NCI-H774 (cell line): ENCODE measurements at places on chromosomes 7 and 10.

DNA sequence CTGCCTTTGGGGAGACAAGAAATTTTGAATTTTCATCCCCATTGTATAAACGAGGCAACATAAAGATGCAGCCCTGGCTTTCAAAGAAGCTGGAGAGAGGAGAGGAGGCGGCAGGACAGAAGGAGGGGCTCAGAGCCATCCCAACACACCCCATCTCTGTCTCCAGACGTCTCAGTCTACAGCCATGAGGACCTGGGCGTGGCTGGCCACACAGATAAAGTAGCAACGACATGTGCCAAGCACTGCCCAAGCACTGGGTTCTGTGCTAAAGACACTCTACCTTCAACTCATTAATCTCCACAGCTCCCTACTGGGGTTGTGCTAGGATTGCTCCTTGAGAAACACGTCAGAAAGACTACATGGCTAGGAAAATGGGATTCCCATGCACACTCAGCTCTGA is 65.2 kb downstream of the DLG5 start:
- no peak for DNase-seq

- no peak for DNase-seq
These were observed 230.2 kb upstream of the HPS1 start for GRCh38 chr10:98676895-98677294.

- DNase-seq = no peak
These were observed 9.7 kb downstream of the RTKN2 start for GRCh38 chr10:62258926-62259325.

GRCh38 chr10:129764901-129765663 is 199.0 kb downstream of the EBF3 start:
- no peak for DNase-seq

DNA sequence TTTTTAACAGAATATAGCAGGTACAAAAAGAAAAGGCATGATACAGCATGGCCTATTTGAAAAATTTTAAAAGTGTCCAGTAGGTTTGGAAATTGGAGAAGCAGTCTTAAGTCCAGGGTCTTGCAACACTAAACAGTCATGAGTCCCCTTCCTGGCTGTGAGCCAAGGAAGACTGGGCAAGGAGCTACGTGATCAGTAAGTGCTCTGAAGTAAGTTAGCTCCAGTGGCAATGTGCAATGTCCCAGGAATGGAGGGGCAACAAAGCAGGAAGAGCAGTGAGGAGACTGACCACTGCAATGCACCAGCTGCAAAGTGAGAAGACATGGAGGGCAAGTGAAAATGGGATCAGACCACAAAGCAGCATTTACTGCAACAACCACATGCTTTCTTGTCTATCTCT is 72.9 kb upstream of the GRID1 start:
- DNase-seq = no peak

GRCh38 chr10:110358869-110359629 is 54.3 kb upstream of the SMNDC1 start:
- no peak for DNase-seq

- DNase-seq = no peak
These were observed 48.7 kb downstream of the GCC1 start for GRCh38 chr7:127536741-127537140.

- no peak for DNase-seq
These were observed 2.4 kb downstream of the BRI3 start for GRCh38 chr7:98283887-98284222.

DNA sequence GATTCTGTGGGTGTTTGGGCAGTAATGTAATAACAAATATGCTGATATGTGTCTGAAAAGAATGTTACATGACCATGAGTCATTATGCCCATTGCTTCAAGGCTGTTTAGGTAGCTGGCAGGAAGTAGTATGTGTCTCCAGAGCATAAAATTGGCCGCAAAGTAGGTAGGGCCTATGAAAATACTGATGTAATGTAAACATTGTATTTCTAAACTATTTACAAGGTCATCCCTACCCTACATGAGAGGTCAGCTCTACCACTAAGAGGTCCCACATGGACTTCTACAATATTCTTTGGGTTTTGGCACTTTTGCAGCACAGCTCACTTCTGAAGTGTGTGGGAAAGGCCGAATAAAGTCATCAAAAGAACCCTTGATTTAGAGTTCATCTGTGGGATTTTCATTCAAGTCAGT is 301.9 kb downstream of the AHR start:
- DNase-seq = no peak

DNA sequence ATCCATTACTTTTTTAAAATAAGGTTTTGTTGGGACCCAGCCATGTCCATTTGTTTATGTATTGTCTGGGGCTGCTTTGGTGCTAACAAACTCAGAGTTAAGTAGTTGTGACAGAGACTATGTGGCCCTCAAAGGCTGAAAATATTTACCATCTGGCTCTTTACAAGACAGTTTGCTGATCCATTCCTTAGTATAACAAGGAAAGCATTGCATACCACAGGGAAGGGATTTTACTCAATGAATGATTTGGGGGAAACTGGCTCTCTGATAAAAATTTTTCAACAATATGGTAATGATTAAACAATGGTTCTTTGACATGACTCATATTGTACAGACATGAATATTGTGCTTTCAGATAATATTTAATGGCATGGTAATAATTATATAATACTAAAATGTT is 738.1 kb downstream of the KCNMA1 start:
- DNase-seq = no peak

DNA sequence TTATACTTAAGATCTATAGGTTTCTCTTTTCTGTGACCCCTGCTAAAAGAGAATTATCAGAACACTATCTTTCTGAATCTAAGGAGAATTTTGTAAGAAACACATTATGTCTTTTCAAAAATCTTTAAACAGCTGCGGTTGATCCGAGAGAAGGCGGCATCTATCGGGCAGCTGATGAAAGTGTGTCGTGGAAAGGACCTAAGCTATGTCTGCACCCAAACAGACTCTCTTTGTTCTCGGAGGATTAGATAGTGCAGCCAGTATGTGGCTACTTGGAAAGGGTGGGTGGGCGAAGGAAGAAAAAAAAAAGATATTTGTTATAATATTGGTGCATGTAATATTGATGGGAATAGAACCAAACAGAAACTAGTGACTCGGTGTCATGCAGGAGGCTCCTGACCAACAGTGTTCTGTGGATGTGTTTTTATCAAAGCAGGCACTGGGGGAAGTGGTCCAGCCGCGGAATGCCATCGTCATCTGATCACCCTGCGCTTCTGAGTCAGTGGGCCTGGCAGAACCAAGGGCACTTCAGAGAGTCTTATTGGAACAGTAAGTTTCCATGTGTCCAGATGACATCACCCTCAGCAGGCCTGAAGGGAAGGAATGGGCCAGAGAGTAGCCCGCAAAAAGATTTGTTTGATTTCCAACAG is 509.7 kb upstream of the AKR1E2 start:
- no peak for DNase-seq

GRCh38 chr10:58335306-58336005 is 650 bp downstream of the UBE2D1 start:
- no peak for DNase-seq

DNA sequence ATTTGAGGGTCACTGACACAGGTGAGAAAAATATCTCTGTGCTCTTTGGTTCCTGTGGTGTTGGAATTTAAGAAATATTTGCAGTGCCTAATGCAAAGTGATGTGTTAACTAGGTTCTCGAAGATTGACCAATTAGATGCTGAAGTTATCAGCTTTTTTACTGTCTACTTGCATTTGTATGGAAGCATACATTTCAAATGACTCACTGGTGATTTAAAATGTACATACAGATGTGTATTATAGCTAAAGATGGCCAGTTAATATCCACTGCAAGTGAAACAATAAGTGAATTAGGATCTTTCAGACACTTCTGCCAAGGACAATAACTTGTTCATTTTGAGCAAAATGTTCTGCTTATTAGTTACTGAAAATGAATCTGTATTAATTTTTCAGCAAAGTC is 205.0 kb downstream of the FANK1 start:
- DNase-seq = no peak

- DNase-seq = no peak
These were observed 38.8 kb upstream of the LYZL1 start for GRCh38 chr10:29250066-29250465.

- no peak for DNase-seq
These were observed 170.6 kb upstream of the GRB10 start for GRCh38 chr7:50953303-50953702.

GRCh38 chr10:131905603-131906268 is 4.9 kb downstream of the PPP2R2D start:
- DNase-seq = no peak

- peak; percentile 41 for DNase-seq
These were observed 460.1 kb downstream of the PLXDC2 start for GRCh38 chr10:20276127-20276979.
